ENCODE measurements at places on chromosomes 6 and 20. TPM values are rescaled to one million over a fixed set of nuclear protein-coding genes. Genes with fewer than 3 reads are reported as not detected.

Gene ADGB
- total RNA-seq: not detected

Gene PRR18
- 0.77 TPM for total RNA-seq

Gene ADGRF5
- 2.0 TPM for total RNA-seq

Gene AKAP7
- total RNA-seq: 54.4 TPM

Gene SEMG2
- total RNA-seq: not detected

Gene TREML1
- total RNA-seq: not detected

Gene BTNL2
- not detected for total RNA-seq

Gene GHRH
- not detected for total RNA-seq

Gene IL20RA
- total RNA-seq: 0.63 TPM

Gene MAS1
- not detected for total RNA-seq

Gene RAE1
- 35.8 TPM for total RNA-seq

Gene ENPP5
- total RNA-seq: 11.5 TPM

Gene C6orf15
- total RNA-seq: not detected

Gene ACTL10
- total RNA-seq: 0.17 TPM

Gene EPHA7
- total RNA-seq: 19.2 TPM

Gene PTCRA
- total RNA-seq: not detected

Gene OVOL2
- total RNA-seq: 1.4 TPM

Gene PLEKHG1
- 6.8 TPM for total RNA-seq

Gene CRYBG1
- 10.0 TPM for total RNA-seq

Gene OR2H1
- total RNA-seq: not detected

Gene ZFP64
- 14.9 TPM for total RNA-seq

Gene AKAP12
- total RNA-seq: 34.8 TPM

Gene TULP1
- not detected for total RNA-seq

Gene SNAP91
- 0.53 TPM for total RNA-seq

Gene PRPF6
- 35.6 TPM for total RNA-seq

Gene NHSL1
- 58.0 TPM for total RNA-seq

Gene STMND1
- 0.27 TPM for total RNA-seq

Gene SPTLC3
- 50.9 TPM for total RNA-seq

Gene TCF15
- total RNA-seq: not detected

Gene TRMT6
- 10.1 TPM for total RNA-seq

Gene PLCB1
- 20.5 TPM for total RNA-seq

Gene TMEM74B
- 9.4 TPM for total RNA-seq

Gene SNAI1
- total RNA-seq: 3.0 TPM

Gene SGK2
- total RNA-seq: 20.6 TPM

Gene RALGAPB
- 31.8 TPM for total RNA-seq

Gene SLC32A1
- not detected for total RNA-seq

Gene CAGE1
- 0.17 TPM for total RNA-seq

Gene NR2E1
- not detected for total RNA-seq

Gene SOD2
- total RNA-seq: 264 TPM

Gene SASH1
- total RNA-seq: 5.3 TPM

Gene STX11
- total RNA-seq: 0.27 TPM

Gene MOCS1
- total RNA-seq: 10.6 TPM

Gene OGFR
- 43.8 TPM for total RNA-seq

Gene CTAGE9
- total RNA-seq: 0.20 TPM

Gene CFAP206
- 0.20 TPM for total RNA-seq

Gene TGM2
- 133 TPM for total RNA-seq

Gene SLC25A27
- 11.9 TPM for total RNA-seq

Gene SRXN1
- total RNA-seq: 40.0 TPM

Gene PI3
- 4.8 TPM for total RNA-seq

Gene MEP1A
- total RNA-seq: 94.2 TPM

Gene PDYN
- not detected for total RNA-seq

Gene HMGCLL1
- 4.8 TPM for total RNA-seq

Gene FAM83B
- total RNA-seq: 29.2 TPM

Gene KCNK15
- 0.92 TPM for total RNA-seq

Gene ARG1
- total RNA-seq: 104 TPM

Gene NKX2-2
- total RNA-seq: not detected
